ENCODE measurements at places on chromosomes 12 and 14. TPM values are rescaled to one million over a fixed set of nuclear protein-coding genes. Genes with fewer than 3 reads are reported as not detected.

Gene KRT79
- total RNA-seq: not detected

Gene ESRRB
- total RNA-seq: 0.17 TPM

Gene ERBB3
- total RNA-seq: 0.51 TPM

Gene GNPTAB
- 53.2 TPM for total RNA-seq

Gene DEPDC4
- total RNA-seq: 1.1 TPM

All from activated T-helper 1 cell treated with anti-CD3 and anti-CD28 coated beads, Interleukin-12 subunit alpha, Interleukin-12 subunit beta, Interleukin-2, Interleukin-4 antibody, amounts not matched to agents 30 ng/mL and 10 ng/mL and 1 ng/mL, durations not matched to agents 14 hours and 24 hours and 36 hours (primary cell).